ENCODE measurements at places on chromosomes 7 and 10.

DNA sequence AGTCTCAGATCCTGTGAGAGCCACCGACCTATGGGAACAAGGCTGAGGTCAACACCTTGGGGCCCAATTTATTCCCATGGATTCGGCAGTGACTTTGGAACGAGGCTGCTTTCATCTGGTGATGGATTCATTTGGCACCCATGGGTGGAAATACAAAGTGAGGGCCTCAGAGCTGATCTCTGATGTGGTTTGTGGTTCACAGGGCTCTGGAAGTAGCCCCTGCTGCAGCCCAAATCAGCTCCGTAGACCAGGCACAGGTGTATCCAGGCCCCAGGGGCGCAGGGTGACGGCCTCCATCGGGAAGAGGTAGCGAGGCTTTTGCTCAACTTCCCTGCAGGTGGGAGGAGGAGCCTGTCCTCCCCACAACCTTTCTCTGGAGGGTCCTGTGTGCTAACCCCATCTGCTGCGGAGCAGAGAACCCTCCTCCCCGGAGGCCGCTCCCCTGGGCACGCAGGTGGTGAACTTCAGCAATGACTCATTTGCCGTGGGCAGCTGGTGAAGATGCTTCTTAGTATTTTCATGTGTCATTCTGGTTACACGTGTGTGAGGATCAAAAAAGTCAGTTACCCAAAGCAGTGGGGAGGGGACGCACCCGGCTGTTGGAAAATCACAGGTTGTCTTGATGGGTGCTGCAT is 7.5 kb upstream of the JAKMIP3 start:
- DNase-seq = no peak

GRCh38 chr10:77359287-77359691 is 278.3 kb downstream of the KCNMA1 start:
- no peak for DNase-seq

- DNase-seq = no peak
Measured at GRCh38 chr7:96188591-96188991, 133.3 kb downstream of the SLC25A13 start.

GRCh38 chr10:74121368-74121767 is 29.3 kb downstream of the AP3M1 start:
- no peak for DNase-seq

GRCh38 chr10:130866857-130867256 is 444.7 kb downstream of the TCERG1L start:
- no peak for DNase-seq

DNA sequence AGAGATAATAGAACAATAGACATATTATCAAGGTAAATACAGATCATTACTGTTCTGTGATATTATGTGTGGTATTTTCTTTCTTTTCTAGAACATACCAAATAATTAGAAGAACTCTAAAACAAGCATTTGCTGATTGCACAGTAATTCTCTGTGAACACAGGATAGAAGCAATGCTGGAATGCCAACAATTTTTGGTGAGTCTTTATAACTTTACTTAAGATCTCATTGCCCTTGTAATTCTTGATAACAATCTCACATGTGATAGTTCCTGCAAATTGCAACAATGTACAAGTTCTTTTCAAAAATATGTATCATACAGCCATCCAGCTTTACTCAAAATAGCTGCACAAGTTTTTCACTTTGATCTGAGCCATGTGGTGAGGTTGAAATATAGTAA is 185.5 kb downstream of the CFTR start:
- DNase-seq = no peak

DNA sequence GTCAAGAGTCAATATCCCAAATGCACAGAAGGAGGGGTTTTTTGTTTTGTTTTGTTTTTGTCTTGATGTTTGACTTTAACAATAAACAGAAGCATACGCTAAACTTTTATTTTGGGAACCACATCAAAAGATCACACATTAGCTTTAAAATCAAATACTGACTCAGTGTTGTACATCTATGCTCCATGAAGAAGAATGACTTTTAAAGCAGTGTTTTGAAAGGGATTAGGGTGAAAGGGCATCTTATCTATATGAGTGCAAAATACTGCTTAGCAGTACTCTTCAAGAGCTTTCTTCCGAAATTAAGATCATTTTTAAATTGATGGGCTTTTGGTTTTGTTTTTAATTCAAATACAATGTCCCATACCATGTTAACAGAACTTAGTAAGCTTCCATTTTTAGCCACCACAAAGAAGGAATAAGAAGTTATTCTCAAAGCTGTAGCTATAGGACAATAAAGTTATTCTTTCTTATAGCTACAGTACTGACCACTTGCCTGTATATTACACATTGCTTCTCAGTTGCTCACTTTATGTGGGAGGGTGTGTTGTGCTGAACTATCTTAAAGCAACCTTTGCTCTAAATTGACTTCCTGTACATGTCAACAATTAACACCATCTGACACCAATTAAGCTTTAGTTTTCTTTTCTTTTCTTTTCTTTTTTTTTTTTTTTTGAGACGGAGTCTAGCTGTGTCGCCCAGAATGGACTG is 144.3 kb upstream of the KAT6B start:
- DNase-seq = no peak

- no peak for DNase-seq
Measured at GRCh38 chr10:34141032-34141680, 673.9 kb downstream of the PARD3 start.

- DNase-seq = peak; percentile 91
Measured at GRCh38 chr7:152675759-152676636, at the start of gene XRCC2. TSS of gene XRCC2 (minus strand) at chr7:152676141. CDS start at chr7:152676079, 62 bp downstream.

DNA sequence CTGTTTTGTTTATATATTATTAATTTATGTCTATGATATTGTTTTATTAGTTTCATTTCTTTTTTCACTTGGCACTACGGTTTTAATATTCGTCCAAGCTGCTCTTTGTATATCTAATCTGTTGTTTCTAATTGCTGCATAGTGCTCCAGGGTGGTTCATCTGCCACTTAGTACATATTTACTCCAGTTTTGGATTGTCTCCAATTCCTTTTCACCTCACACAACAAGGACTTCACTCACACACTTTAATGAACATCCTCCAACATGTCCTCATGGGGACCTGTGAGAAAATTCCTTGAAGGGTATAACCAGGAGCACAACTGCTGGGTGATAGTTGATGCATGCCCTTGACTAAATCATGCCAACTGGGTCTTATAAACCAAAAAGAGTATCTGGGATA is 14.1 kb upstream of the NOC3L start:
- DNase-seq = no peak

DNA sequence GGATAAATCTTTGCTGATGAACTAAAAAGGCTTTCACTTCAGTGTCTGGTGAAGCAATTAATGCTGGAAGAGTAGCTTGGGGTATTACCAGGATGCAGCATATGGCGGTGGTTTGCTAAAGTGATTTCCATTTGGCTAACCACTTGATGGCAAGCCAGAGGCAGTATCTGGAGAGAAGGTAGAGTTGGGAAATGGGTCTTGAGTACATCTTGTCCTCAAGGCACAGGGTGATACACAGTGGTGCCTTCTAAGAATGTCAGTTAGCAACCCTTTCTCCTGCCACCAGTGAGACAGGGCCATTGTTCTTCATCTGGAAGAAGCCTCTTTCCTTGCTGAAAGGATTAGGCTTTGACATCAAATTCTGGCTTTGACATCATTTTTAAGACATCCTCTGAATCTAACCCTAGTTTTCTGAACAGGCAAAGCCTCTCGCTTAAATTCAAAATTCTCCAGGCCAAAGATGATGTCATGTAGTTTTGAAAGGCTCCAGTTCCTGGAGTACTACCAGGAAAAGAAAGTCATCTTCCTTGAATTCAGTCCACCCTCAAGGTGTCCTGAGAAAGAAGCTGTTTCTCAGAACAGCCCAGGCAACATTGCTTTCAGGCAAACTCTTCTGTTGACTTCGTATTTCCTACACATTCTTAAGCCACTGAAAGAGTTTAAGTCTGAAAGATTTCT is 162.4 kb downstream of the ARID5B start:
- no peak for DNase-seq

- DNase-seq = no peak
Measured at GRCh38 chr7:40572810-40573465, 438.1 kb downstream of the SUGCT start.

GRCh38 chr10:6395606-6396005 is 184.5 kb downstream of the PRKCQ start:
- DNase-seq = no peak

GRCh38 chr10:33501161-33501560 is 166.7 kb upstream of the NRP1 start:
- DNase-seq = no peak

GRCh38 chr10:99782447-99783286 is at the start of gene ABCC2:
TSS of gene ABCC2 (plus strand) at chr10:99782640. CDS start at chr10:99782845, 205 bp downstream.
- DNase-seq = no peak

DNA sequence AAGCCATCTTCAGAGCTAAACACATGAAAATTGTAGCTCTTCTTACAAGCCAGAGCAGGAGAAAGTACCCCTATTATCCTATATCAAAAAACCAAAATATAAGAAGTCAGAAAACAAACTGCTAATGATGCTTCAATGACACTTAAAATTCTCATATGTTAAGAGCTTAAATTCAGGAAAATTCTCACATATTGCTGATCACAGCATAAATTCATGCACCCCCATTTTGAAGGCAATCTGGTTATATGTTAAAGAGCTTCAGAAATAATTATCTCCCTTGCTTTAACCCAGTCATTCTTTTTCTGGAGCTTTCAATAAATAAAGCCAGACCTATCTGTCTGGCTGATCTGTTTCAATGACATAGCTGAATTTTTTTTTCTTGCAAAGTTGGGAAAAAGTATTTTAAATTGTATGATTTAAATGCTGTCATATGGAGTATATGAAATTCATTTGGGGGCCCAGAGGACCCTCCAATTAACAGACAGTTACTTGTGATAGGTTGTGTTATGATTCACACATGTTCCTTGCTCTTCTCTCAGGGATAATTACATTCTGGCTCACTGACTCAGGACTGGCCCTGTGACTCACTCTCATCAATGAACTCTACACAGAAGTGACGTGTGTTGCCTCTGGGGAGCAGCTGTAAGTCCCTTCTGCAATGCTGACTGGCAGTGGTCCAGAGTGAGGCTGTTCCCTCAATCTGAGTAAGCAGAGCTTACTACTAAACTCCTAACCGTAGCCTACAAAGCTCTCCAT is 85.2 kb downstream of the HGF start:
- DNase-seq = no peak

- no peak for DNase-seq
Measured at GRCh38 chr7:156100086-156100485, 287.8 kb upstream of the SHH start.

GRCh38 chr7:147510923-147511322 is 1079.6 kb upstream of the C7orf33 start:
- DNase-seq = no peak

GRCh38 chr7:50293509-50294179 is 10.9 kb upstream of the IKZF1 start:
- DNase-seq = no peak

- no peak for DNase-seq
Measured at GRCh38 chr10:34627331-34627730, 187.8 kb downstream of the PARD3 start.

GRCh38 chr7:2870471-2870931 is 26.4 kb upstream of the GNA12 start:
- DNase-seq = no peak

DNA sequence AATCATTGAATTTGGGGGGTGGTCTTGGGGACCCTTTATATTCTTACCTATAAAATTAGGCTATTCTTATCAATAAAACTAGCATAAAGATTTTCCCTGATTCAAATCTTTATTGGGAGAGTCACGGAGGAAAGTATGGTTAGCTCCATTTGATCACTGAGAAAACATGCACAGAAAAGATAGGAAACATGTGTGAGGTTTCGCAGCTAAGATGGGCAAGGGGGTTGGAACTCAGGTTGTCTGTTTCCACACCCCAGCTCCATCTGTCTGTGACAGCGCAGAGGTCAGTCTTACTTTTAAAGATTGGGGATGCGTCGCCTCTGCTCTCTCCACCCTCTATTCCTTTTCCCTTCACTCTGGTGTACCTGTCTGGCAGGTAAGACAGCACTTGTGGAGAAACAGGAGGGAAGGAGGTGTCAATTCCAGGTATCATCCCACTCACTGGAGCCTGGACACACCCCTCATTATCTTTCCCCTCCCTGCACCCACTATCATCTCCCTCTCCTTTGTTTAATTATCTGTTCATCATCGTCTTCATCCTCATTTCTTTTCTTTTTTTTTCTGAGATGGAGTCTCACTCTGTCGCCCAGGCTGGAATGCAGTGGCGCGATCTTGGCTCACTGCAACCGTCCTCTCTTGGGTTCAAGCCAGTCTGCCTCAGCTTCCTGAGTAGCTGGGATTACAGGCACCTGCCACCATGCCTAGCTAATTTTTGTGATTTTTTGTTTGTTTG is 2.4 kb upstream of the DENND10 start:
- no peak for DNase-seq

DNA sequence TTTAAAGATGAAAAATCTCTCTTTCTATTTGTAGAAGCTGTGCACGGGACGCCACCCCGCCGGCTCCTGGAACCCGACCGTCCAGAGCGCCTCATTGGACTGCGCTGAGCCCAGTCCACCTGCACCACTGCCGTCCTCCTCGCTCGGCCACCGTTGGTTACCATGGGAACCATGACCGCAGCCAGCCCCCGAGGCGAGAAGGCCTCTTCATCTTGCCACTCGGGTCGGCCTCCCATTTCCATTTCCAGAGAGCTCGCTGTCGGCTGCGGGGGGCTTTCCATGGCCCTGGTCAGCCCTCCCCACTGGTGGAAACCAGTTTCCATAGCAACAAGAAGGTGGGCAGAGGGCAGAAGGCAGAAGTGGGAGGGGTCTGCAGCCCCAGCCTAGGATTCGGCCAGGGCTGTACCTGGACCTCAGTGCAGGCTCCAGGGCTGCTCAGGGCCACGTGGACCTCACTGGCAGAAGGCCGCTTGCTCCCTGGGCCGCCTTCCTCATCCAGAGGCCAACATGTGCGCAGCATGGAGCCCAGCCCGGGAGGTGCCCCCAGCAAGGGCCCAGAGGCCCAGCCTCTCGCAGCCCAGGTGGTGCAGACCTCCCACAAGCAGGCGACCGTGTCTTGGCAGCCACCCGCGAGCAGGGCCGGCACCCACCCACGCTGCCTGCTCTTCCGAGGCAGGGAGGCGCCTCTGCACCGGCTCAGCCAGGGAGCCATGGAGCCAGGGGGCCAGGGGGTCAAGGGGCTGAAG is 283.5 kb upstream of the PPP2R2D start:
- no peak for DNase-seq

DNA sequence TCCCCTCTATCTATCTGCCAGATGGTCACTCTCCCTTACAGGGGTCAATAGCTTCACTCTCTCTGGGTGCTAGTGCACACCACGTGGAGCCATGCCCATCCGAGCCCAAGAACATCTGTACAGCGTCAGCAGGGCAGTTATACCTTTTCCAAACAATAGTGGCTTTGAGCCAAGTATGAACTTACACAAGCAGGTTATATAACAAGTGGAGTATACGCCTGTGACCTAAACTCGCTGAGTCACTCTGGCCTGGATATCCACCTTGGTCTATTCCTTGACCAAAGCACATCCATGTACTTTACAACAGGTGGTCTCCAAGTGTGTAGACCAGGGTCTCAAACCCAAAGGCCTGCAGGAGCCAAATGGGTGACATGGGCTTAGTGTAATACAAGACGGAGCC is 20.3 kb downstream of the PLAC9 start:
- no peak for DNase-seq

All from stimulated activated CD8-positive, alpha-beta memory T cell treated with anti-CD3 and anti-CD28 coated beads, Interleukin-4, amount 100 ng/mL, for 1 hour (primary cell).